ENCODE measurements at places on chromosomes 3 and 15.

DNA sequence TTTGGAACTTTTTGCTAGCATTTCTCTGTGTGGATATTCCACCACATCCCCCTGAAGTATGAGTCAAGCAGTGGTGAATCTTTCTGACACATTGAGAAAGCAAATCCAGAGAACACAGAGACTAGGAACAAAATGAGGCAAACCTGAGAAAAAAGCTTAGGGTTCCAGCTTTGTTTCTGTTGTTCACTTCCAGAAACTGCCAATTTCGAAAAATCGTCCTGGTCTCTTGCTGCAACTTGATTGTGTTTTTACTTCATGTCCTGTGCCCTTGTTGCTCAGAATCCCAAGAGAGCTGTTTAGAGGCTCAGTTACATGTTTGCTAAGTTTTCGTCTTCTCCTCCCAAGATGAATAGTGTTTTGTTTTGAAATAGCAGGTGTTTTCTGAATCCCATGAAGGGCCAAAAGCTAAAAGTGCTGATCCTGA is 13.7 kb downstream of the MAP2K1 start:
- DNase-seq: no peak

DNA sequence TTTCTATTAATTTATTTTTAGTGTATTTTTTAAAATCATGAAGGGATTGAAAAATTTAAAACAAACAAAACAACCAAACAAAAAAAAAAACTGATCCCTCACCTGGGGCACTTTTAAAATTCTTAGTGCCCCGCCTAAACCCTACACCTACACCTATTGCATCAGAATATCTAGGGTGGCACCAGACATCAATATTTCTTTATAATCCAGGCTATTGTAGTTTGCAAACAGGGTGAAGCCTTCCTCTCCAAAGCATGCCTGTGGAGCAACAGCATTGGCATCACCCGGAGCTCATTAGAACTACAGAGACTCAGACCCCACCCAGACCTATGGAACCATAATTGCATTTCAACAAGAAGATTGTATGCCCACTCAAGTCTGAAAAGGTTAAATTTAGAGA is 54.9 kb upstream of the ACP3 start:
- DNase-seq: no peak

GRCh38 chr3:38131621-38132369 is 5.1 kb downstream of the ACAA1 start:
- no peak for DNase-seq

DNA sequence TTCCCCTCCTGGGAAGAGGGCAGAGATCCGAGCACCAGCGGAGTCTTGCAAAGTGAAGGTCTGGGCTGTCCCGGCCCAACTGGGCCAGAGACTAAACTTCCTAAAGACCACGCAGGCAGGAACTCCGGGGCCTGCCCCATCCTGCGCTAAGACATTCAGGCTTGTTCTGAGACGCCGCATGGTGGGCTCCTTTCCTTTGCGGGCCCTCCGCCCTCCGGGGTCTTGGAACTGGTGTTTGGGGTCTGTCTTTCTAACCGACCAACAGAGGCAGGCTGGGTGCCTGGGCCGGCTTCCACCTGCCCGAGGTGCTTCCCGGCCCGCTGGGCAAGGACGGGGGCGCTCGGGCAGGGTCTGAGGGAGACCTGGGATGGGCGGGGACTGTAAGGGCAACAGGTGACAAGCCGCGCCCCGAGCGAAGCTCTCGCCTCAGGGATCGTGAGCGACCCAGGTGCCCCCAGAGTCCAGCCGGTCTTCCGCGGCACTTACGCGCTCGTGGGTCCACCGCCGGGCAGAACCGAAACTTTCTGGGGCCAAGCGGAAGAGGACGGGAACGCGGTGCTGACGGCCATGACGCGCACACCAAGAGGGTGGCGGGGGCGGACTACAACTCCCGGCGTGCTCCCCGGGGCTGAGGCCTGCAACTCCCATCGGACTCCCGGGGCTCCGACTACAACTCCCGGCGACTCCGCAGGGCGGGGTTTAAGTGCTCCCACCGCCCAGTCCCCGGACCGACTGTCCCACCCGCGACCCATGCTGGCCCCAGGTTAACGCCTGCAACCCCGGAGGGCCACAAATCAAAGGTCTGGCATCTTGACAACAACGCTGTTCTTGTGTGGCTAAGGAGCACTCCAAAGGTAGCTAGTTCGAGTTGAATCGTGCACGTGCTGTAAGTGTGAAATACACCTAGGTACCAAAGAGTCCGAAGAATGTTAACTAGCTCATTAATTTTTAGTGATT is at the start of gene FYCO1:
Gene FYCO1, minus strand, starts transcription at position 589 of the 957 bp plus-strand sequence. CDS start 10,914 bp downstream, outside the sequence.
- peak; percentile 85 for DNase-seq

GRCh38 chr15:72227720-72228119 is 3.3 kb downstream of the PKM start:
- peak; percentile 13 for DNase-seq

DNA sequence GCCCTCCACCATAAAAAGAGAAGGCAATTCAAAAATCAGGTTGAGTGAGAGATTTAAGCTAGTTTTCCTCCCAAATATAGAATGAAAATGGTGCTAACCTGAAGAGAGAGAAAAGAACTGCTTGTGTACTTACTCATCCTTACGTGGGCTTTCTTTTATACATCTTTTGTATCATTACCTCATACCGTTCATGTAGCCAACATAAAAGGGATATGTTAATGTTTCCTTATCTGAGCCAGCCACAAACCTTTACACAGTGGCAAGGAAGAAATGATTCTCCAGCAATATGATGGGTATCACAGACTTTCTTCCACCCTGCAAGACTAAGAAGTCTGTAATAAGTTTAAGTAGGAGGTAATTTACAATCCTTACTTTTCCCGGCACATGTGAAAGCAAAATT is 600.8 kb upstream of the ZNF385D start:
- no peak for DNase-seq

- DNase-seq: no peak
These were observed 696.6 kb upstream of the NAALADL2 start for GRCh38 chr3:174162550-174162949.

DNA sequence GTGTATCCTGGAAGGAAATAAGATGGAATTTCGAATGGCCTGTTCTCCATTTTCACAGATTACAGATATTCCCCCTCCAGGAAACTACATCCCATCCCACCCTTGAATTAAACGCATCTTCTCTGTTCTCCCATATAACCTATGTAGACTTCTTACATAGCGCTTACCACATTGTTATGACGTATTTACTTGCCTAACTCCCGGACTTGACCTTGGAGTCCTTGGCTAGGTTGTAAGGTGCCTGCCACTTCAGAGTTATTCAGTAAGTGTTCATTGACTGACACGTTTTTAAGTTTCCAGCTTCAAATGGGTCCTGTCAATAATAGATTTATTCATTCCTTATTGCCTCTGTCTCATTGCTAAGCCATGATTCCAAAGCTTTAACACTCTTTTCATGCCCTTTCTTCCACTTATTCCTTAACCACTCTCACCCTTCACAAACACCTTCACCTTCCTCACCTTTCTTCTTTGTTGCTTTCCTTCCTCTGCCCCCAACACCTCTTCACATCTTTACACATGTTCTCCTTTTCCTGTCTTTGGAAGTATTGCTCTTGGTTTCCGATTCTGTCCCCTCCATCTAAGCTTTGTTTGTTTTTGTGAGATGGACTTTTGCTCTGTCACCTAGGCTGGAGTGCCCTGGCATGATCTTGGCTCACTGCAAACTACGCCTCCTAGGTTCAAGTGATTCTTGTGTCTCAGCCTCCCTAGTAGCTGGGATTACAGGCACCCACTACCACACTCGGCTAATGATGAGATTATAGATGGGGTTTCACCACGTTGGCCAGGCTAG is 138.3 kb downstream of the CMSS1 start:
- no peak for DNase-seq

DNA sequence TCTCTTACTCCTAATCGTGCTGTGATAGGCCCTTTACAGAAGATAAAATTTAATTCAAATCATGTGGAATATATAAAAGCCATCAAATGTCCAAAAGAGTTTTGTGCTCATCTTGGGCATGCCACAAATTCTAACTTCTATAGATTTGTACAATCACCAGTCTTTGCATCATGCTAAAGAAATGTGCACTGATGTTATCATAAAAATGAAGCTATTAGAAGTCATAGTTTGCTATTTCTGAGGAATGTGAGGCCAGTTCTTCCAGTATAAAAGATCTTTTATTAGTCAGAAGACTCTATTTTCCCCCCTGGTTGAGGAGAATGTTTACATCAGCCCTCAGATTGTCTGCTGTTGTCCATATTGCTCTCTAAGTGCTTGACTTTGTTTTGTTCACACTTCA is 2.1 kb upstream of the ANXA2 start:
- no peak for DNase-seq

- DNase-seq: peak; percentile 41
These were observed 2.3 kb upstream of the TMEM266 start for GRCh38 chr15:76057332-76058000.

GRCh38 chr3:103785537-103785936 is 1350.7 kb downstream of the ZPLD1 start:
- no peak for DNase-seq

DNA sequence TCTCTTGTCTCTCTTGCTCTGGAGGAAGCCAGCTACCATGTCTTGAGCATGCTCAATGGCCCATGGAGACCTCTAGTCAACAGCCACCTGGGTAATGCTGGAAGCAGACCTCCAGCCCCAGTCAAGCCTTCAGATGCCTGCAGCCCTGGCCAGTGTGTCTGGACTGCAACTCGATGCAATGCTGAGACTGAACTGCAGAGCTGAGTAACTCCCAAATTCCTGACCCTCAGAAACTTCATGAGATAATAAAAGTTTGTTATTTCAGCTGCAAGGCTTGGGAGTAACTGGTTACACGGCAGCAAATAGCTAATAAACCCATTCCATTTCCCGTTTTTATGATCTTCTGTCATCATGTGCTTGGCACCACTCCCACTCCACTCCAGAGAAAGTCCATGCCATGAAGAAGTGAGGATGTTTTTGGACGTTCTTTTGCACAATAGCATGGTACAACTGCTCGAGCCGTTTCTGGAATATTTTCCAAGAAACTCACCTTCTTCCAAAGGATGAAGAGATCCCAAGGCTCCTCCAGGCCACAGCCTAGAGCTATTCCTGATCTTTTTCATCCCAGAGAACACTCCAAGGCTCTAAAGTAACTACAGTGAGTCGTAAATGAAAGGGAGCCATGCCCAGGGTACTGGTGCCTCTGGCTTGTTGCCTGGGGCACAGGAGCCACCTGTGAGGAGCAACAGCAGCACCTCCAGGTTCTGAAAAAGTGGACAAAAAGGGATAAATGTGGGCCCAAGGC is 72.0 kb upstream of the KLF13 start:
- DNase-seq: no peak

DNA sequence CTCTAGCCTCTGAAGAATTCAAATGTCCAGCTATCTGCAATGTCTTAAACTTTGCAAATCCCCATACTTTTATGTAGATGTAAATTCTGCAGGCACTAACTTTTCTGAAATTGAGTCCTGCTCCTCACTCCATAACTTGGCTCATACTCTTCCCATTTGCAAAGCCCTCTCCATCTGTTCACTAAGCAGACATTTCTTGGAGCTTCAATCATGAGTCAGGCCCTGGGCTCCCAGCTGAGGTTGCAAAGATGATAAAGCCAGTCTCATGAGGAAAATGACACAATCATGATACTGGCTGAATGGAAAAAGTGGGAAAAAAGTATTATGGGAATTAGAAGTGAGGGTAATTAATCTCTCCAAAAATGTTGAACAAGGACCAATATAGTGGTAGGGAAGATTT is 507.6 kb downstream of the NR2F2 start:
- DNase-seq: no peak

- no peak for DNase-seq
These were observed 101.2 kb downstream of the CD47 start for GRCh38 chr3:107989661-107990060.

DNA sequence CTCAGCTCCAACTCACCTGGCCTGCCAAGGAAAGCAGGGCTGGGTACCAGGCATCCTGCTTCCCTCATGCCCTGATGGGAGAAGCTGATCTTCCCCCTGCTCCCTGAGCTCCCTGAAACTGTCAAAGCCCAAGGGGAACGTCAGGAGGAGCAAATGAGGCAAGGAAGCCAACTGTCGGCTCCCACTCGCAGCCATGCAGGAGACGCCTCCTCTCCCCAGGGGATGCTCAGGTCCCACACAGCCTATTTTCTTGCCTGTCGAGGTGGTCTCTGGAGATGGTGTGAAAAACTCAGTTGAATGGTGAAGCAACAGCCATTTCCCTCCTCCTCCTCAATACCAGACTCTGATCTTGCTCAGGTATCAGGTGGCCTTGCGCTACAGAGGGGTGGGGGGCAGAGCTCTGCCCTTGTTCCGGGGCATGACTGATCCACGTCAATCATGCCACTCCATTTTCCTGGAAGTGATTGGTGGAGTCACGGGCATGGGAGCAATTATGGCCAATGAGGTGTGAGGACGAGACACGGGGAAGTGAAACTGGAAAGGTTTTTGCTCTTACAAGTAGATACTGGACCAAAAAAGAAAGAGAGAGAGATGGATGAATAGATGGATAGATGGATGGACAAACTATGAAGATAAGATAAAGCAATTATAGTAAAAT is 58.2 kb downstream of the SLC6A1 start:
- no peak for DNase-seq

DNA sequence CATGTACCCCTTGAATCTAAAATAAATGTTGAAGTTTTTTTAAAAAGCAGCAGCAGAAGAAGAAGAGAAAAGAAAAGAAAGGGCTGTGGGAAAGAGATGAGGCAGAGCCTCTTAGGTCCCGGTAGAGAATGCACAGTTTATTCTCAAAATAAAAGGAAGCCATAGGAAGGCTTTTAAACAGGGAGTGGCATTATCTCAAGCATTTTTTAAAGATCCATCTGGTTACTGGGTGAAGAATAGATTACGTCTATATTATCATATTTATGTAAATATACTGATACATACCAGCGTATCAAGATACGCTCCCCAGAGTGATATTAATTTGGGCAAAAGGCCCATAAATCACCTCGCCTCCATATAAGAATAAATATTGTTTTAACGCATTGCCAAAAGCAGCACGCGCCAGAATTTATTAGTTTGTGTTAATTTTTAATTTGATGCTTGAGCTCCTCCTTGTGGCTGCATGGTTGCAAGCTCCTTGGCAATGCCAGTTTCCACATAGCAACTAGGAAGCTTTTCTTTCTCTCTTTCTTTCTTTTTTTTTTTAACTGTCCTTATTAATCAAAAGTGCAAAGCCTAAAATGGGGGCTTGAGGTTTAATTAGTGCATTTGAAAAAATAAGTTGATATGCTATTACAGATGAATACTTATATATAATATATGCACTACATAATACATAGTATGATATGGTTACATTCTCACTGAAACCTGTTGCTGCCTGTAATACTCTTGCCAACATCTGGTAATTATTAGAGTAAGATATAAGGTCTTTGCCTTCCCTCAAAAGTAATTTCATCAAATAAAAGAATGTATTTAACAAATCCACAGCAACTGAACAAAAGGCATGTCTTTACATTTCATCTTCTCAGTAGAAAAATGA is 242.8 kb upstream of the UBE2E2 start:
- DNase-seq: no peak

DNA sequence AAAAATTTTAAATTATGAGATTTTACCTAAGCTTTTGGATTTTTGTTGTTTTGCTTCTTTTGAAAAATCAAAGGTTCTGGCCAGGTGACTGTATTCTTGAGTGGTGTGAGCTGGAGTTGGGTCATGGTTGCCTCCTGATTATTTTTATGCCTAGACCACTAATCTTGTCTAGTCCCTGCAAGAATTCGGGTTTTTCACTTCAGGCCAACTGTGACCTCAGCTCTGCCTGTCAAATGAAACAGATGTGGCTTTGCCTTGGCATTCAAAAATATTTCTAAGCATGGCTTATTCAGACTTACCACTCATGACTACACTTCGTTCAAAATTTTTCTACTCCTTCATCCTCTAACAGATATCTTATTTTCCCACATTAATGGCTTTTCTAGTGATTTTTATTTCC is 25.4 kb upstream of the CDV3 start:
- no peak for DNase-seq

- no peak for DNase-seq
These were observed 96.7 kb upstream of the PPP2R3A start for GRCh38 chr3:135868801-135869200.

GRCh38 chr3:127428344-127428997 is 140.6 kb upstream of the PRR20G start:
- DNase-seq: no peak
